ENCODE measurements at places on chromosomes 5 and 9. TPM values are rescaled to one million over a fixed set of nuclear protein-coding genes. Genes with fewer than 3 reads are reported as not detected.

GRCh38 chr5:139273322-139273571, 20.3 kb upstream of the MATR3 start:
- no peak for DNase-seq

- no peak for DNase-seq
These were observed 38.4 kb downstream of the RCL1 start for GRCh38 chr9:4831119-4831518.

DNA sequence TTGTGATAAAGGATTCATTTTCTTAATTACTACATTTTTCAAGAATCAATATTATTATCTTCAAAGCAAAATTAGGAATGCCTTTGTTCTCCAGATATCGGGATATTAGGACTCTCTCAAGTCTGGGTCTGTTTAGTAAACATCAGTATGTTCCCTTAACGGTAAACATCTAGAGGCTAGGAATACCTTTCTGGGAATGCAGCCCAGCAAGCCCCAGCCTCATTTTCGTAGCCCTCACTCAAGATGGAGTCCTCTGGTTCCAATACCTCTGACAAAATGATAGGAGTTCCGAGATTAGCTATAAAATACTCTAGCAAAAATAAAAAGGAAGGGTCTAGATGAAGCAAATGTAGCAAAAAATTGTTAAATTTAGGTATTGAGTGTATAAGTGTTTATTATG, 84.5 kb downstream of the TEX10 start:
- DNase-seq, result no peak

GRCh38 chr9:104969116-104969515, 41.2 kb upstream of the ABCA1 start:
- DNase-seq, result no peak

DNA sequence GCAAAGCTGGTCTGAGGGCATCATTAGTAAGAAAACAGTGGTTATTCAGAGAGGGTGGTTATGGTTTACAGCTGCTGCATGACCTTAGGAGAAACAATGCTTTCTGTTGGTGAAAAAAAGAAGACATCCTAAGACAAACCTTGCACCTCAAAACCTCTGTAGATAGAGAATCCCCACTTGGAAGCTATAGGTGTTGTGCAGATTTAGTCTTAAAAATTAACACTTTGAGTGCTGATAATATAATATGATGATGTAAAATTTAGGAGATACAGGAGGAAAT, 1.4 kb upstream of the PTTG1 start:
- no peak for DNase-seq

Gene WDR38
- total RNA-seq, result not detected

Measured in omental fat pad (tissue), 4 donors.